ENCODE measurements at places on chromosomes 1 and 21.

GRCh38 chr1:155324717-155325602 is 4.3 kb downstream of the RUSC1 start:
- no peak for DNase-seq

- DNase-seq, result no peak
Observed at GRCh38 chr1:1788646-1789431, 10.6 kb upstream of the NADK start.

DNA sequence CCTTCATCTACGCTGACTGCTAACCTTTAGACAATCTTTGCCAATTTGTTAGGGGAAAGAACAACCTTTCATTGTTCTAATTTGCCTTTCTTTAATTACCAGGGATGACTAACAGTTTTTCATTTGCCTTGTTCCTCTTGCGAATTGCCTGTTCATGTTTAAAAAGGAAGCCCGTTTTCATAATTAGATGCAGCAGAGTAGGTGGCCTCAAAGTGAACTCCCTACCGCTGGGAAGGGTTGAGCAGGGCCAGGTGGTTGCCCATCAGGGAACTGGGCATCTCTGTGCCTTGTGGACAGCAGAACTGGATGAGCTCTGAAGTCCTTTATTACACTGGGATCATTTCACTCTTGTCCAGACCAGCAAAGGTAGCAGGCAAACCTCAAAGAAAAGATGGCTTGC is 59.0 kb downstream of the HIVEP3 start:
- DNase-seq, result no peak

DNA sequence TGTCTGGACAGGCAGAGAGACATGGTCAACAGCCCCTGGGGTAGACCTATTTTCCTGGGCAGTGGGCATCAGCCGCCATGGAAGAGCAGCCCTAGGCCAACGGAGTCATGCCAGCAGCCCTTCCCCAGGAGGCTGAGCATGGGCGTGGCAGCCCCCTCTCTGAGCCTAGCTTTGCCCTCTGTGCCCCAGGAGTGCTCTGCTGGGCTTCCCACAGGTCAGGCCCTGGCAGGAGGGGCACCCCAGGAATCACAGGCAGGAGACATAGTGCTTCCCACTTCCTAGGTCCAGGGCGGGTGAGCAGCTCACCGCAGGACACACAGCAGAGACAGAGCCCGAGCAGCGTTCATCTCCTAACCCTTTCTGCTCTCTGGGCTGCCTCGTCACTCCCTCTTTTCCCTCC is 132.8 kb downstream of the GLIS1 start:
- DNase-seq, result no peak

DNA sequence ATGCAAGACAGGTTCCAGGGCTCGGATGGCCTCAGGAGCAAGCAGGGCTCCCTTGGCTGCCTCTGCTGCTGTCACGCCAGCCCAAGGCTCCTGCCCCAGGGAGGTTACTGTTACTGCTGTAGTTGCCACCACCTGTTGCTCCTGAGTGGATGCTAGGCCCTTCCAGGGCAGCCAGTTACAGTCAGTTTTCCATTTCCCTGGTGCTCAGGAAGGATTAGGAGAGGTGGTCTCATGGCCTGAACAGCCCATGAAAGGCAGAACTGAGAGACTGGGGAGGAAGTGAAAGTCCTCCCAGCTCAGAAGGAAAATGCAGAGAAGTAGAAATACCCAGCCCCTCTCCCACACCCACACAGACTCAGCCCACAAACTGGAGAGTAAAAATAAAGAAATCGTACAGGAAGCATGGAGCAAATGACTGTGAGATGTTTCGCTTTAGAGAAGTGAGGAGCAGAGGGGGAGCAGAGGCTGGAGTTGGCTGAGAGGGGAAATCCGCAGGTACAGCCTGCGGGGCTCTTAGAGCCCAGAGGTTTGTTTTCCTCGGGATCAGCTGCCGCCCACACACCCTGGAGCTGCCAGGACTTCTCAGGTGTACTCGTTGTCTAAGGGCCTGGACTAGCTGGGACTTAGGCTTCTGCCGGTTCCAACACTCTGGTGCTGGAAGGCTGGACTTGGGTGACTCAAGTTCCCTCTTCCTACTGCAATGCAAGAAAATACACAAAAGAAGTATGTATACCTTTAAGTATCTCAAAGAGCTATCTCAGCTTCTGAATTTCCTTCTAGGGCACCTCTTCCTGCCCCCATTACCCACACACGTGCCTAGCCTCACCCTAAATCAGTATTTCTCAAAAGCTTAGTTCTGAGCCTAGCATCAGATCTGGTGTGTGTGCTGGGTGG is 2.3 kb downstream of the IL6R start:
- no peak for DNase-seq

DNA sequence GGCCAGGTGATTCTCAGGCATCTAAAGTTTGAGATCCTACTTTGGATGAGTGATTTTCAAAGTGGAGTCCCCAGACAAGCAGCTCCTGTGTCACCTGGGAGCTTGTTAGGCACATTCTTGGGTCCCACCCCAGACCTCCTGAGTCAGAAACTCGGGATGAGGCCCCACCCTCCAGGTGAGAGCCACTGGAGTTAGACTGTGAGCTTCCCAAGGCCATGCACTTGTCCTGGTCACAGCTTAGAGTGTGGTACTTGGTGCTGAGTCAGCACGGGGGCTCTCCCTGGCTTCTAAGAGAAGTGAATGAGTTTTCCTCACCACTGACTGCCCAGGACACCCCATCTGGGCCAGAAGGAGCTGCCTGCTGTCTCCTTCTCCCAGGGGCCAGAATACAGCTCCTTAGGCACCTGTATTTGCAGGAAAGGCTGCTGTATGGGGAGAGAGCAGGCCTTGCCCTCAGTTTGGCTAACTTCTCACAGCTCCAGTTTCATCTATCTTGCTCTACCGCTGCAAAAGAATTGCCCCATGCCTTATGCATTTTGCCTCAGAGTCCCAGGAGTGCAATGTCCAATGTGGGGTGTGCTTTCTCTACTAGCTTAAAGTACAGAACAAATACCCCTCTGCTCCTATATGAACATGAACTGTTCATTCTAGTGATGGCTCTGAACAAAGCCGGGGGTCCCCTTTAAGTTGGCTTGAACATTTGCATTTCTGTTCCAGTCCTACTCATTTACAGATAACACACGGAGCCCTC is 98.1 kb downstream of the PSMG1 start:
- no peak for DNase-seq
